ENCODE measurements at places on chromosomes 3 and 15.

DNA sequence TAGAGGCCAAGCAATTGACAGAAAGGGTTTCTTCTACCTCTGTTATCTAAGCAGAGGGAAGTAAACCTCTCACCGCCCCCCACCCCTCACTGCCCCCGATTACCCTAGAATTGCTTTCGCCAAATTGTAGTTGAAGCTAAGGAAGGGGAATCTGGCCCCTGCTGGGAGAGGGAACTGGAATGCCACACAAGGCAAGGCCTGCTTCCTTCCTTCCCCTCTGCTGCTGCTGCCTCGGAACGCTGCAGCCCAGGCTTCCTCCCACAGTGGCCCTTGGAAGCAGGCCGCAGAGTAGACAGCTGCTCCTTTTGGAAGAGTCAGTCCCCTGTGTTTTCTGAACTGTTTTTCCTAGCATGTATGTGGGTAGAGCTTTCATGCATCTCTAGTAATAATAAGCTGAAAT is 21.6 kb downstream of the RLBP1 start:
- DNase-seq, result peak; percentile 49

- no peak for DNase-seq
These were observed 64.5 kb upstream of the TP63 start for GRCh38 chr3:189566550-189567130.

- DNase-seq, result no peak
These were observed 114.6 kb upstream of the C15orf61 start for GRCh38 chr15:67406257-67406861.

DNA sequence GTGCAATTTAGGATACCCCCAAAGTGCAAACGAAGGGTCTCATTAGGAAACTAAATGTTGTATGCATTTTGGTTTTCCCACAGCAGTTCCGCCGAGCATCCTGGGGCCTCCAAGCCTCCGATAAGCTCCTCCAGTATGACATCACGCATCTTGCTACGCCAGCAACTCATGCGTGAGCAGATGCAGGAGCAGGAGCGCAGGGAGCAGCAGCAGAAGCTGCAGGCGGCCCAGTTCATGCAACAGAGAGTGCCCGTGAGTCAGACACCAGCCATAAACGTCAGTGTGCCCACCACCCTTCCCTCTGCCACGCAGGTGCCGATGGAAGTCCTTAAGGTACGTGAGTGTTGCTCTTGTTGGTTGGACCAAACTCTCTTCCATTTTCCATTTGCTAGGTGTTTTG is 120.5 kb upstream of the SAMMSON start:
- no peak for DNase-seq

GRCh38 chr15:80679804-80680175 is 15.3 kb upstream of the ABHD17C start:
- no peak for DNase-seq

DNA sequence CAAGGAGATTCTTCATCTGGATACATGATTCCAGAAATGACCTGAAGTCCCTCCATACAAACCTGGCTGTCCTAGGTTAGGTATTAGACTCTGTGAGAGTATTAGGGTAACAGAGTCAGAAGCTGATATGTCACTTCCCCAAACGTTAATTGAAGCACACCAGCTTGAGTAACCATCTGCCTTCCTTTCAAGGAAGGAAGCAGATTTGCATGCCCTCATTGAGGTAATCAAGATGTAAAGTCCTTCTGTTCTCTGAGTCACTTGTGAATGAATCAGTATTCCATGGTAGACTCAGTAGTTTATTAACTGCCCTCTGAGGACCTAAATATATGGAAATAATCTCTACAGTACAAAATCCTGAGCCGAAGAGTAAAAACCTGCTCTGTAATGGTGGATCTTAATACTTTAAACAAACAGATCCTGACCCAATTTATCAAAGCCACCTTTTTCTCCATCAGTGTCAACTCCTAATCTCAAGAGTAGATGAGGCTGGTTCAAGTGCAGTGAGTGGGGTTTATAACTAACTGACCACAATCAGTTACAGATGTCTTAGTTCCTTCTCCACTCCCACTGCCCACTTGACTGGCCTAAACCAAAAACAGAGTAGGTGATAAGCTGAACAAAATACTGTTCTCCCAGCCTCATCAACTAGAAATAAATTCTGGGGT is 246.2 kb upstream of the CHRM5 start:
- DNase-seq, result no peak

DNA sequence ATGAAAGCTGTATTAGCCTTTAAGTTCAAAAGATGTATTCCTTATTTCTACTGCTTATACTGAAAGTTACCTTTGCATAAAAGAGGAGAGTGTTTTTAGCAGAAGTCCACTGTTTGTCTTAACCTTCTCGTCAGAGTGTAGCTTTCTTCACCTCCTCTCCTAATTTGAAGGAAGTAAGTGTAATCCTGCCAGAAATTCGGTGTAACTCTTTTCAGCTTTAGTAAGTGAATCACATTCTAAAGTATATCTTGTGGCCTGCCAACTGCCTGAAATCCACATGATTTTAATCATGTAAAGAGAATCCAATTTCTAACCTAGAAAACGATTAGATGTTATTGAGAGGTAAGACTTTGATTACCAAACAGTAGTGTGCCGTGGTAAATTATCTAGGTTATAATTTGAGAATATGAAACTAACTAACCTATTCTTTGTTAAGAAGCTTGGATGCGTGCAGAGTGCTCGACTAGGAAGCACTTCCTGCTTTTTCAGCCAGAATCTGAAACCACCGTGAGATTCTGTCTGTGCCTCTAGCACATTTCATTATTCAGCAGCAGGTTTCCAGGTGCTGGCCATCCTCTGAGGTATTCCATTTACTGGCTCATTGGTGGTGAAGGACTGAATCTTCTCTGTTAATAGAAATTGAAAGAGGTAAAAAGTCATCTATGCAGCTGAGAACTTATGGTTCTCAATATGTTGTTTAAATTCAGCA is 7.5 kb downstream of the GYG1 start:
- DNase-seq, result no peak

DNA sequence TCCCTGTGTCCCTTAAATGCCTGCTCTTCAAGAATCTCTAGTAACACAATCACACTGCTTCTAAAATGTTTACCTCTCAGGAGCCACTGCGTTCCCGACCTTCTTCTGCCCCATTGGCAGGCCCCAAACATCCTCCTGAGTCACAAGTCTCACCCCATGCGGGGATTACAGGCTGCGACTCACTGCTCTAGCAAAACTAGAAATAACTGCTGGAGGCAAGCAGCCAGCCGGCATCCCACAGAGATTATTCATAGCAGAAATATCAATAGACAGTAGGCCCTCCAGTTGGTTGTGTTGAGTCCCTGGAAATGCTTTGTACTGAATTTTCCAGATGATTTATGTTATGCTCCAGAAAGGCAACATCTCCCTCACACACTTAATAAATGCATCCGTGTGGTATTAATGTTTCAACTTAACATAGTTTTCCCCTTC is 64.8 kb downstream of the RFTN1 start:
- peak; percentile 78 for DNase-seq

GRCh38 chr3:172568701-172569100 is 45.5 kb upstream of the TNFSF10 start:
- DNase-seq, result no peak

DNA sequence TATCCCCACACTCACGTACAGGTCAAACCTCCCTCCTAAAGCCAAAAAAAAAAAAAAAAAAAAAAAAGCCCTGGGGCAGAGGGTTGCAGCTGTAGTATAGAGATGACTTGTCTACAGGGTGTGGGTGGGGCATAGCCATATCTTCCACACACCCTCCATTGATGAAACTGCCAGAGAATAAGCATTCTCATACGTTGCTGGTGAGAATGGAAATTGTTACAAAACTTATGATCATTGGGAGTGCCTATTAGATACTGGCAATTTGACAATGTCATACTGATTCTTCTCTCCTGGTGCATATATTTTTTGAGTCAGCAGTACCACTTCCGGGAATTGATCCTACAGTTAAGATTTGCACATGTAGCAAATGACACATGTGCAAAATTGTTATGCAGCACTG is 11.0 kb upstream of the CTNNB1 start:
- DNase-seq, result no peak

- DNase-seq, result no peak
These were observed 629.4 kb upstream of the GBE1 start for GRCh38 chr3:82390868-82391267.

- no peak for DNase-seq
These were observed 93.1 kb downstream of the TBC1D2B start for GRCh38 chr15:77984446-77984861.

DNA sequence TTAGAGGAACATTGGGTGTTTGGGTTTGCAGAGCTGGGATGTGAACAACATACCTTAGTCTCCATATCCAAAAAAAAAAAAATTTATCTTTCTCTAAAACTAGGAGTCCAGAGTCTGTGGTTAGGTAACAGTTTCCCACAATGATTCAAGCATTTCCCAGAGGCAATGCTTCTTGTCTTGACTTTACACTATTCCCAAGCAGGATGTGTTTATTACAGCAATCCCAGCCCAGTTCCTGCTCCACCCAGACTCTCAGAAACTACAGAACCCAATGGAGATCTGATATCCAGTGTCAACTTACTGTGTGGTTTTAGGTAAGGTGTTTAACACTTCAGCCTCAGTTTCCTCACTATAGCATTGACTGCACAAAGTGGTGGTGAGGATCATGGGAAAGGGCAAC is 2.3 kb upstream of the C3orf62 start:
- no peak for DNase-seq

GRCh38 chr3:58025837-58026569 is 17.8 kb downstream of the FLNB start:
- DNase-seq, result peak; percentile 45

DNA sequence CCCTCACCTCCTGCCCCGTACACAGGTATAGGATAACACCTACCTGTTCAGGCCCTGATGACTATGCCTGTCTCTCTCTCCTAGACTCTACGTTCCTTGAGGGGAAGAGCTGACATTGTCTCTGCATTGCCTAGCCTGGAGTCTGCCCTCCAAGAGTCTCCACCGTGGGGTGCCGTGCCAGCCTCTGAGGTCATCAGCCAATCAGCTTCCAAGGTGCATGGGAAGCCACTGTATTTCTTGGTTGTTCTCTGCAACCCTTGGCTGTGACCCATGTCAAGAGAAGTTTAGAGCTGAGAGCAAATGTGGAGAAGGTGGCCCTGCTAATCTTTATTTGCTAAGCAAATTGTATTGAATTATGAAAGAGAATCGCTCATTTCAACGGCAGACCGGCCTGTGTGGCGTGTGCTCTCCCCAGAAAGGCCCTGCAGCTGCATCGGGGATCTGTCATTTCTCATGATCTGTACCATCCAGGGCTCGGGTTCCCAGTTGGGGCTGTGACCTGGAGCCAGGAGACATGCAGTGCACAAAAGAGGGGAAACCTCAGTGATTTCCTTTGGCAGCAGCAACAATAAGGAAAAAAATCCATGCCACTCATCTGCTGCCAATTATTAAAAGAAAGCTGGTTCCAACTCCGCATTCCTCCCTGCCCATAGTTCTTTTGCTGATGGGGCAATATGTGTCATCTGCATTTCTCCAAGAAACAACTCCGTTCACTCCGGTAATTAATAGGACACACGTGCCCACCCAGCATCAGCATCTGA is 182.2 kb downstream of the MEGF11 start:
- DNase-seq, result no peak

DNA sequence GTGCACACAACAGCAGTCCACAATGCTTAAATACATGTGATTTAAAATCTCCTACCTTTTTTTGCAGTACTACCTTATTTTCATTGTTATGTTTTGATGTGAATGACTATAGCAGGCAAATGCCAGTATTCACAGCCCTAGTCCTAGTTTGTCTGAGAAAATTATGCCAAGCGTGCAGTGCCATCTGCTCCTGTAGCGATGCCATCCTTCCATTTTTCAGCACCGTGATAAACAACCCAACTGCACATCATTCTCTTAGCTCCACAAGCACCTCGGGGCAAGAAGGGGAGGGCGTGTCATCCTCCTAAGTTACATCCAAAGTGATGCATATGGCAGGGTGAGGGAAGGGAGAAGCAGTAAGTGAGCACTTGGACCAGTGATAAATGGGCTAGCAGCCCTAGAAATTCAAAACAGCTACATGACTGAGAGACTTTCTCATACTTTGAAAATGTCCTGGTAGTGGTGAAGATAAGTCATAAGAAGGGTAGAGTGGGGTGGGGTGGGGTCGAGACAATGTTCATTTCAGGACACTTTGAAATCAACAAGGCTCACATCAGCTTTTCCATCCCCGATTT is 198.8 kb downstream of the LSAMP start:
- no peak for DNase-seq

- peak; percentile 85 for DNase-seq
These were observed 10.6 kb upstream of the PCSK6 start for GRCh38 chr15:101499863-101500713.

- no peak for DNase-seq
These were observed 58.8 kb upstream of the ARL6 start for GRCh38 chr3:97705764-97706163.

GRCh38 chr3:38454178-38454883 is 641 bp downstream of the ACVR2B start:
- DNase-seq, result peak; percentile 40

GRCh38 chr3:24598695-24599470 is 104.2 kb upstream of the THRB start:
- no peak for DNase-seq

DNA sequence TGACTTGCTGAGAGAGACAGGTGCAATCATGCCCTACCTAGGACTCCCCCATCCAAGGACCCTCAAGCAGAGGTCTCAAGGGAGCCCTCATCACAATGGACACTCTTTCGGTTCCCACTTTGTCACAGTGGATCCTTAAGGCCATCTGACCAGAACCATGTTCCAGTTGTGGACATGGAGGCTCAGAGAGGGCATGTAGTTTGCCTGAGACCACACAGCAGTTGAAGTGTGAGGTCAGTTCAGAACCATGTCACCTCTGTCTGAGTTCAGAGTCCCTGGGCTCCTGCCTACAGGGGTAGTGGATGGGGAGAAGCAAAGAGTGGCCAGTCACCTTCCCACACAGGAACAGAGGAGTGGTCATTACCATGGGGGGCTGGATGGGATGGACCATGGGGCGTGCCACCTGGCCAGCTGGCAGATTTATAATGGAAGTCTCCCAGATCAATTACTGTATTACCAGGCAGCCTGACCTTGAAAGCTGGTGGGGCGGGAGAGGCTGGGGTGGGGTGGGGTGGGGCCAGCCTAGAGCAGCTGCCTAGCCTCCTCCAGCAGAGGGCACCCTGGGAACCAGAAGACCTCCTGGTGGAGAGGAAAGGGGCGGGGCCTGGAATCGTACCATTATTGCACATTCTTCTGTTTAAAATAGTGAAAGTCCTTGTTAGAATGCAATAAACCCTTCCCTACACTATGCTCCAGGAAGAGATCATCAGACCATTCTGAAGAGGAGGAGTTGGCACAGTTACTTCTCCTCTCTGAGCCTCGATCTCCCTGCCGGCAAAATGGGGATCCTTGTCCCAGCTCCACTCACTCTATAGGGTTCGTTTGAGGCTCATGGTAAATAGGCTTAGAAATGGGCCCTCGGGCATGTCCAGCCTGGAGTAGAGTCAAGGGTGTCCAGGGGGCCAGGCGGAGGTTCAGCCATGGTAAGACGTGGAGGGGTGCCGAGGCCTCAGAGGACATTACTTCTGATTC is 26.9 kb upstream of the LINGO1 start:
- DNase-seq, result peak; percentile 52

DNA sequence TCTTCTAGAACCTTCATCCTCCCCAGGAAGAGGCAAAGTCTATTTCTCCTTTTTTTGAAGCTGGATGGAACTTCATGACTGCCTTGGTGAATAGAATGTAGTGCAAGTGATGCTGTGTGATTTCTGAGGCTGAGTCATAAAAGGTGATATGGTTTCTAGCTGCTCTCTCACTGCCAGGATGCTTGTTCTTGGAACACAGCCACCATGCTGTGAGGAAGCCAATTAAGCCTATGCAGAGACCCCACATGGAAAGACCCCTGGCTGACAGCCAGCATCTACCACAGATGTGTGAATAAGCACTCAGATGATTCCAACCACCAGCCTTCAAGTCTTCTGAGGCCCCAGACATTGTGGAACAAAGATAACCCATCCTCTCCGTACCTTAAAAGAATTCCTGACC is 57.0 kb downstream of the ISL2 start:
- no peak for DNase-seq
